ENCODE measurements at places on chromosomes 12 and 14.

GRCh38 chr14:66247662-66248193 is 238.4 kb upstream of the CCDC196 start:
- no peak for DNase-seq

DNA sequence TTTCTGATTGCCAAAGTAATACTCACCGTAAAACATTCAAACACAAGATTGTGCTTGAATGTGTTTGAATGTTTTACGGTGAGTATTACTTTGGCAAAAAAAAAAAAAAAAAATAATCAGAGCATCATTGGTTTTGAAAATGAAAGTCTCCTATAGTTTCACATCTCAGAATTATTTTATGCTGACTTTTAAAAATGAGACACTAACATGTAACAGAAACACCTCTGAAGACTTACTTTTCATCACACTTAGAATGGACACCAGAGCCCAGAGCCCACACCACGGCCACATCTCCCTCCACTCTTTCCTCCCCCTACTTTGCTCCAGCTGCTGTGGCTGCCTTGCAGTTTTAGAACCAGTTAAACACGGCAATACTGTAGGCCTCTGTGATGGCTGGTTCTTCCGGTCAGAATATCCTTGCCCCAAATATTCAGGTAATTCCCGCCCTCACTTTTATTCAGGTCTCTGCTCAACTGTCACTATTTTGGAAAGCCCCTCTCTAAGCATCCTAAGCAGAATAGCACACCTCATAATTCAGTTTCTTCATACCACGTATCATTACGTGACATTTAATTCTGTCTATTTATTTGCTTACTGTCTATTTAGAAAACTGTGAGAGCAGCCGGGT is 138.9 kb upstream of the MAX start:
- no peak for DNase-seq

DNA sequence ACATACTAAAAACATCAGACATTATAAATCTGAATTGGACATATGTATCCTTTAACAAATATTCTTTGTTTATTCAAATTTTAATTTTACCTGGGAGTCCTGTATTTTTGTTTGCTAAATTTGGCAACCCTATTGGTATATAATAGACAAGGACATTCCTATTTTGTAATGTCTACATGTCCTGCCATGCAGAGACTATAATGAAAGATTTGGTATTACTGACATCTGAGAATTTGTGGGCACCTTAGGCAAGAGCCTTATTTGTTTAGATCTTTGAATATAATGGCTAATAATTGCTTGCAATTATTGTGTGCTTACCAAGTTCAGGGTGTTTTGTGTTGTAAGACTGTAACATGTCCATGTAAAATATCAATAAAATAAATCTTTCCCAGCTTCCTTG is 334.4 kb downstream of the KCNH5 start:
- DNase-seq, result no peak

- DNase-seq, result no peak
These were observed 183.3 kb downstream of the PTPRO start for GRCh38 chr12:15505616-15506015.

GRCh38 chr14:88439088-88439487 is 53.6 kb downstream of the SPATA7 start:
- no peak for DNase-seq

- no peak for DNase-seq
These were observed 28.3 kb downstream of the XRCC3 start for GRCh38 chr14:103686831-103687485.

DNA sequence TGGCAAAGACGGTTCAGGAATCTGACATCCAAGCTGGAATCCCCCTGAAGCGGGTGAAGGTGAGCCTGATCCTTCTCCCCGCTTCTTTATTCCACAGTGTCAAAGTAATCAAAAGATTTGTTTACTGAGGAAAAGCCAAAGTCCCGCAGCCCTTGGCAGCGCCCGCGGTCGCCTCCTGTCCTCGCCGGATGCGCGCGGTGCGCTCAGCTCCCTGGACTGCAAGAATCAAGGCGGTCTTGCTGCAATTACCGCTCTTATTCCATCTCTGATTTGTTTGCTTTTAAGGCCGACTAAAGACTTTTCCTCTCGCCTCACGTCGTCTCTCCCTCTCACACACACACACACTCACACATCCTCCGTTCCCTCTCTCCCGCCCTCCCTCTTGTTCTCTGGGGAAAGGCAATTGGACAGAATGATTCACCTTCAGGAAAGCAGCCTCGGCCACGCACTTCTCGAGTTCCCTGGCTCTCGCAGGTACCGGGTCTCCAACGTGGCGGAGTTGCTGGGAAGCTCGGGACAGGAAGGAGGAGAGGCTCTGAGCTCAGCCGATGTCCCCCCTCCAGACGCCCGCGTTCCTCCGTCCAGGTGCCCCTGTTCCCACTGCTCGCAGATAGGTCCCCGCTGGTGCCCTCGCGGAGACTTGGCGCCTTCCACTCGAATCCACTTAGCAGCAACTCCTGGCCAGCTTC is 68.6 kb upstream of the USP15 start:
- peak; percentile 31 for DNase-seq

- DNase-seq, result no peak
These were observed 718 bp upstream of the TROAP start for GRCh38 chr12:49322367-49322707.

DNA sequence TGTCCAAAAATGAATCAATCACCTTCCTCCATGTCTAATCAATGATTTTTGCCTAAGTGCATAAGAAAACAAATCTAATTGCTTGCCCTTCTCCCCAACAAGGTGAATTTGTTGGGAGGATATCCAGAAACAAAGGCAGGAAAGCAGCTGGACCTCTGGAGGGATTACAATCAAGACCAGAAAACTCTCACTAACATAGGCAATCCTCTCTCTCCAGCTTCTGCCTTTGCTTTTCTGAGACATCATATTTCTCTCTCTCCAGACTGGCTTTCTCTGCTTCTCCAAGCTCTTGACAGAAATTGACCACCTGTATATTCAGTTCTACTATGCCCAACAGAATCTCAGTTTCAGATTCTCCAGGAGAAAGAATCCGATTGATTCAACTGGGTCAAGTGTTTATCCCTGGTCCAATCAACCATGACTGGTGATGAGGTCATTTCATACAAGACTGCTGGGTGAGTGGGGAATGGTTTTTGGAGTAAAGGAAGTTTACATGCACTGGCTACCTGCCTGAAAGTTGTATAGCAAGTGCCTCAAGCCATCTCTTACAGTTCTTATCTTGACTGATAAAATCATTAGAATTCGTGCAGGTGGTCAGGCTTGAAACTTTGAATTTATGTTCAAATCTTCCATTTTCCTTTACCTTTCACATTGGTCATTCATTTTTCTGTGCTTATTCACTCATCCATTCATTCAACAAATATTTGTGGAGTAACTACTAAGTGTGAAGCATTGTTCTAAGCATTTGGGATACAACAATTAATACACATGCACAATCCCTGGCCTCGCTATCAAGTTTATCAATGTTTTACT is 22.2 kb upstream of the CFAP54 start:
- no peak for DNase-seq

GRCh38 chr12:82057770-82058169 is 298.6 kb upstream of the PPFIA2 start:
- DNase-seq, result no peak

DNA sequence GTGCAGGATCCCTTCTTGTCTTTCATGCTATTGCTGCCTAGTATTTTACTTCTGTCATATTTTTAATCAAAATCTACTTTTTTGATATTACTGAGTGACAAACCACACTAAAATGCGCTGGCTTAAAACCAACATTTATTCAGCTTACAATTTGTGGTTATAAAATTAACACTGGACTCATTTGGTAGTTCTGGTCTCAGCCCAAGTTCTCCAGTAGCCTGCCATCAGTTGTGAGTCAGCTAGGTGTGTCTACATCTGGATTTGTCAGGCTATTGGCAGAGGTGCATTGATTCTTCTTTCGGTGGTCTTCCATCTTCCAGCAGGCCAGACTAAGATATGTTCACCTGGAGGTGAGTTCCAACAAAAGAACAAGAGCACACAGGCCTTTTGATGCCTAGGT is 765.1 kb upstream of the FBXO33 start:
- no peak for DNase-seq

DNA sequence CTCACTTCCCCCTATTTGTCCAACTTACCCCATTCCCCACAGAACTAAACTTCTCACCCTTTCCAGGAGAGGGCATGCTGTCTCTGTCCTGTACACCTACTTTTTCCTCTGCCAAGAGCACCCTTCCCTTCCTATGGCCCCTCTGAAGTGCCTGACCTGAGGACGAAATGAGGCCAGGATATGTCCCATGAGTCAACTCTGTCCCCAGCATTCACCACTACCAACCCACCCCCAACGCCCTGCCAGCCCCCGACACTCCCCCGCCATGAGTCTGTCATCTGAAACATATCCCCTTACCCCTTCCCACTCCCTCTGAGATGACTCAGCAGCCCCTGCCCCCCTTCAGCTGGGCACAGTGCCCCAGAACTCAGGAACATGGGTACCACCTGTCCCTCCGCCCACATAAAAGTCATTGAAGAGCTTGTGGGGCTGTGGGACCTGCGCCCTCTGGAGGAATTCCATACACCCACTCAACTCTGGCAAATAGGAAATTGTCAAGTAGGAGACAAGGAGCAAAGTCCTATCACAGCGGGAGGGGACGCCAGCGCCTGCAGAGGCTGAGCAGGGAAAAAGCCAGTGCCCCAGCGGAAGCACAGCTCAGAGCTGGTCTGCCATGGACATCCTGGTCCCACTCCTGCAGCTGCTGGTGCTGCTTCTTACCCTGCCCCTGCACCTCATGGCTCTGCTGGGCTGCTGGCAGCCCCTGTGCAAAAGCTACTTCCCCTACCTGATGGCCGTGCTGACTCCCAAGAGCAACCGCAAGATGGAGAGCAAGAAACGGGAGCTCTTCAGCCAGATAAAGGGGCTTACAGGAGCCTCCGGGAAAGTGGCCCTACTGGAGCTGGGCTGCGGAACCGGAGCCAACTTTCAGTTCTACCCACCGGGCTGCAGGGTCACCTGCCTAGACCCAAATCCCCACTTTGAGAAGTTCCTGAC is 26.3 kb downstream of the ITGA7 start:
- DNase-seq, result peak; percentile 80

DNA sequence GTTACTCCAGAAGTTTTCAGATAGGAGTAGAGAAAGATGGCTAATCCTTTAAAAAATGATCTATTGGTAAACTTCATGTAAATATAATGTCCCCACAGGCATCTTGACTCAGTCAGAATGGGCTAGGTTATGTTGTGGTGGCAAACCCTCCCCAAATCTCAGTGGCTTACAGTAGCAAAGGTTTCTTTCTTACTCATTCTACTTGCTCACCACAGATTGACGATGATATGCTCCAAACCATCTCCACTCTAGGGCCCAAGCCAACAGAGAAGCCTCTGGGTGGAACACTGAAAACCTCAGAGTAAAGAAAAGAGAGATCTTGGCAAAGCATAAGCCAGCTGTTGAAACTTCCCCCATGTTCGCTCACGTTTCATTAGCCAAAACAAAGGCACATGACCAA is 146.4 kb downstream of the EMP1 start:
- DNase-seq, result no peak

GRCh38 chr12:130423991-130424857 is 86.5 kb downstream of the PIWIL1 start:
- no peak for DNase-seq

DNA sequence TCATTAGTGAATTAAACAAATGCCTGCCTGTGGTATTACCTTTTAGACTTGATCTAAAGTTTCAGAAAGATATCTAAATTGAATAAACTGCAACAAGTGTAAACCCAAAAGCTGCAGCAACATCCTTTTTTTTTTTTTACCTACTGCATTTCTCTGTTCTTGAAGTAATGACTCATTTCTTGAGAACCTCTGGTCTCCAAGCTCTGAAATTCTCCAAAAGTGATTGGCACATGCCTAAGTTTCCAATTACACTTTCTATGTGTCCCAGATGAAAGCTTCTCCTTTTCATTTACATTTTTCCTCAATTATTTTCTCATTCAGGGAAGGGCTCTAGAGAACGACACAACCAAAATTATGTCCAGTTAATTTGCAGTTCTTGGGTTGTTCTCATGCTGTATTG is 435.2 kb upstream of the DCN start:
- no peak for DNase-seq

- no peak for DNase-seq
These were observed 193.5 kb downstream of the DIO2 start for GRCh38 chr14:80017795-80018194.

DNA sequence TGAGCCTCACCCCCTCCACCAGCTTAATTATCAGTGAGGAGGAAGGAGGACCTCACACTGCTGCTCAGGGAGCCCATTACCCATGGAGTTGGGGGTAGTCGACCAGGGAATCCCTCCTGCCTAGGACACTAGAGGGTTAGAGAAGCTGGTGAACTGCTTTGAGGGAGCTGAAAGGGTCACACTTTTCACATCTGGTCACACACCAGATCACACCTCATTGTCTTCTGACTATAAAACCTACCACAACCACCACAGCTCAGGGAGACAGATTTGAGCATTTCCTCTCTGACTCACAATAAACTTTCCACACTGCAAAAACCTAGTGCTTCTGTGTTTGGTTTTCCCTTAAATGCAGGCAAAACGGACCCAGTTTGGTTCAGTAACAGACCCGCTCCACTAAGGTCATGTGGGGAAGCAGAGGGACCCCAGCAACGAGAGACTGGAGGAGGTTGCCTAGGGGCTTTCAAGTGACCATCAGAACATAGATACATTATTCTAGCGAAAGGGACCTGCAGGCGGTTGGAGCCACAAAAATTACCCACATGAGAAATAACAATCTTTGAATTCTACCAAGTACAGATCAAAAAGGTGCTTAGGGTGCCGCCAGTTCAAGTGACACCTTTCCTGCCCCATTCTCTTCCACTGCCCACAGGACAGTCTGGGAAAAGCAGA is 151.4 kb upstream of the AVPR1A start:
- DNase-seq, result no peak

DNA sequence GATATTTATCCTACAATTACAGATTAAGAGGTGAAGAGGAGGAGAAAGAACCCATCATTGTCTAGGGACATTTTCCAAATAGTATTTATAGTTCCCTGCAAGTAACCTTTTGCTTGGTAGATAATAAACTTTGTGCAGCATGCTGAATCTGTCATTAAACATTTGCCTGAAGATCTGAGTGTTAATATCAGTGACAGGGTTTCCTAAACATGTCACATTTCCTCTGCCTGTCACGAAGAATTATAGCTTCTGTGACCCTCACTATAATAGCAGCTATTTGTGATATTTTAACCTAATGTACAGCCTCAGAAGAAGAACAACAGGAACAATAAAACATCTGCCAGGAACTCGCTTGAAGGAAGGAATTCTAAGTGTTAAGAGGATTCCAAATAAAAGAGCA is 350.3 kb downstream of the GXYLT1 start:
- DNase-seq, result no peak

DNA sequence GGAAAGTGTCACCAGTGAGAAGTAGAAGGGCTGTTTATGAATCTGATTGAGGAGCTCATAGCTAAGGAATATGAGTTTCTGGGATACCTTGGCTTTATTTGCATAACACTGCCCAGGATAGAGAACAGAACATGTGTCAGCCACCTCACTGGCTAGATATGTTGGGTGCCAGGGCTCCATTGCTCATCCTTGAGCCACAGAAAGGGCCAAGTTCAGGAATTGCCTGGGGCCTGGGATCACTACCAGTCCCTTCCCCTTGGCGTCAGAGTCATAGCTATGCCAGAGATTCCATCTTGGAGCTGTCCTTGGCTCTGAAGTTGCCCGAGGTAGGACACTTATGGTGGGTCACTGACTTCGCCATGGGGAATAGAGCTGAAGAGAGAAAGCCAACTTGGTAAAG is 49.0 kb downstream of the IFT43 start:
- DNase-seq, result no peak

GRCh38 chr14:71891970-71892369 is 40.3 kb upstream of the RGS6 start:
- DNase-seq, result no peak

- DNase-seq, result no peak
These were observed 1.4 kb downstream of the MDM2 start for GRCh38 chr12:68809190-68810026.

All from NCI-H526 (cell line).